ENCODE measurements at places on chromosomes 7 and 10.

DNA sequence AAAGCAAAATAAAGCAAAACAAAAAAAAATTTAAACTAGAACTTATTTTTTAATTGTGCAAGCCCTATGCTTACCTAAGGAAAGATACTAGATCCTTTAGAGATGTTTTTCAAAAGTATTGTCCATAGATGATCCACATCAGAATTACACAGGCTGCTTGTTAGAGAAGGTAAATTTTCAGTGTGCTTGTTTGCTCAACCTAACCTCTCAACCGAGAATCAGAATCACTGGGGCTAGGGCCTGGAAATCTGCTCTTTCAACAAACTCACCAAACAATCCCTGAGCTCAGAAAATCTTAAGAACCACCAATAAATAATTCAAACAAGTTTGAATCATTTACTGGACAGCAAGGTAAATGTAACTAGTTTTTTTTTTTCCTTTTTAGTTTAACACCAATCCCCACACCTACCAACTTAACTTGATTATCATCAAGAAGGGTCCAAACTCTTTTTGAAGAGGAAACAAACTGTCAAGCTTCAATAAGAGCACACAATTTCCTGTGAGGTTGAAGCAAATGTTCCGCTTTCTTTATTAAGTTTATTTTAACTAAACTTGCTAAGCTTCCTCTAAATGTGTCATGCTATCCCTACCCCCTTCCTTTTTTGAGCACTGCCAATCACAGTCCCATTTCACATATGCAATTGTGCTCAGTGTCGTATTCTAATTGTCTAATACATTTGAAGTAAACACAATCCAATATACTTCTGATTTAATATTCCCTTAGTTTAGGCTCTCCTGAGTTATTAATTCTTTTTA, 7.4 kb upstream of the TSPAN33 start:
- no peak for DNase-seq

DNA sequence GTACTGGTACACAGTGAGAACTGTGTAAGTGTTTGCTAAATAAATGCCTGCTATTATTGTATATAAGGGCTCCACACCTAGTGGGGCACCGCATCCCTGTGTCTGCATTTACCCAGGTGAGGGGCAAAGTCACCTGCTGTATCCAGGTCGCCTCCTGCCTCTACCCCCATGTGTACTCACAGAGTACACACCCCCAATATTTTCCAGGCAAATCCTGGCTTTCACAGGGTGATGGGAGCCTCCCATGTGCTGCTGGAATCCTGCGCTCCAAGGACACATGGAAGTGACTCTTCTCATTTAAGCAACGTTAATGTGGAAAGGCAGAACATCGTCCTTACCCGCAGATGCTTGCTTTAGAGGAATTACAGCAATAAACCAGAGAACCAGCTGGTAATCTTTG, 48.2 kb downstream of the ARHGAP22 start:
- DNase-seq = no peak

DNA sequence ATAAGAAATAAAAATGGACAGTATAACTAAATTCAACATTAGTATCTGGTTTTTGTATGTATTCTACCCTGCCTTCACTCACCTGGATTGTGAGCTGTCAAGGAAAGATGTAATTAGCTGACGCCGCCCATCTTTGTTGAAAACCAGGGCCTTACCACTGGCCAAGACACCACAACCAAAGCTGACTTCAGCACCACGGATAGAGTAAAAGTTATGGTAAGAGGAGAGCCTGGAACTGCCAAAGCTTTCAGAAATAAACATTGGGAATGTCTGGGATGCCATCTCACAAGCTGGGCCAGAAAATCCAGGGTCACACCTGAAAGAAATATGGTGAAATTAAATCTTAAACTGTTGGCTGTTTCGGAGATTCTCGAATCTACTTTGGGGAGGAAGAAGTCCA, 190.1 kb upstream of the SLC26A5 start:
- no peak for DNase-seq

- no peak for DNase-seq
These were observed 32.3 kb downstream of the NOD1 start for GRCh38 chr7:30446266-30446665.

DNA sequence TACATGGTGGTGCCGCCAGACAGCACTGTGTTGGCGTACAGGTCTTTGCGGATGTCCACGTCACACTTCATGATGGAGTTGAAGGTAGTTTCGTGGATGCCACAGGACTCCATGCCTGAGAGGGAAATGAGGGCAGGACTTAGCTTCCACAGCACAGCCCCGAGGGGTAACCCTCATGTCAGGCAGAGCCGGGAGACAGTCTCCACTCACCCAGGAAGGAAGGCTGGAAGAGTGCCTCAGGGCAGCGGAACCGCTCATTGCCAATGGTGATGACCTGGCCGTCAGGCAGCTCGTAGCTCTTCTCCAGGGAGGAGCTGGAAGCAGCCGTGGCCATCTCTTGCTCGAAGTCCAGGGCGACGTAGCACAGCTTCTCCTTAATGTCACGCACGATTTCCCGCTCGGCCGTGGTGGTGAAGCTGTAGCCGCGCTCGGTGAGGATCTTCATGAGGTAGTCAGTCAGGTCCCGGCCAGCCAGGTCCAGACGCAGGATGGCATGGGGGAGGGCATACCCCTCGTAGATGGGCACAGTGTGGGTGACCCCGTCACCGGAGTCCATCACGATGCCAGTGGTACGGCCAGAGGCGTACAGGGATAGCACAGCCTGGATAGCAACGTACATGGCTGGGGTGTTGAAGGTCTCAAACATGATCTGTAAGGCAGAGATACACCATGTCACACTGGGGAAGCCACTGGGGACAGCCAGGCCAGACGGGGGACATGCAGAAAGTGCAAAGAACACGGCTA, 104.6 kb upstream of the TNRC18 start:
- no peak for DNase-seq

- DNase-seq = no peak
These were observed 8.4 kb downstream of the DBNL start for GRCh38 chr7:44052771-44053365.

DNA sequence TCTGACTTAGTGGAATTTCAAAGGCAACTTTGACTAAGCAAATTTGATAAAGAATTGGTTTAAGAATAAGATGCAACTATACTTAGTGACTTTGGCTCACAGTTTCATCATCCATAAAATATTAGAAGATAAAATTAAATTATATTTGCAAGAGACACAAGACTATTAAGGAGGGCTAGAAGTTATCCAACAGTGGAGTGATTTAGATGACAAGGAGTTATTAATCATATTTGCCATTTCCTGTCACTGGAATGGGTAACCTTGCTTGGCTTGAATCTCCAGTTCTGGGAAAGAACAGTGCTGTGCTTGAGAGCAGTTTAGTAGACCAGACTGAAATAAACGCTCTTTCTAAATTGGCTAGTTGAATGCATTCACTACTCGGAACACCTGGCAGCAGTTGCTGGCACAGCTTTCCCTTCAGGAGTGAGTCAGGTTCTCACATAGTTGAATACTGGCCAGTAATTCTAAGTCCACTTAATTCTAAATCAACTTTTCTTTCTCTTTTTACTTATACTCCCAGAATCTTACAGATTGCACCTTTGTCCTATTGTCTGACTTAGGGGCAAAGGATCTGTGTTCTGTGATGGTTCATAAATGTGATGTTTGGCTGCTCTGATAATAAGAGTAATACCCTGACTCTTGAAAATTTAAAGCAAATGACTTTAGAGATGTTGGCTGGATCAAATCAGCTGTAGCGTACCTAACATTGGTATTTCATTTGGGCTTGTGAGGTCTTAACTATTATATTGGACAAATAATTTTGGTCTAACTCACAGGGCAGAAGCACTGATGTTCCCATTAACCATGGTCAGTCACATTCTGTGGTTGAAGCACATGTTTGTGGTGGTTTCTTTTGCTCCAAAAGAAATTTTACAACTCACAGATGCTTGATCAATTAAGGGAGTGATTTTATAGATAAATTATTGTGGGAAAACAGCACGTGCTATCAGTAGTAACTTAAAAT, 16.6 kb downstream of the STMP1 start:
- no peak for DNase-seq
